NCI-H1436 (cell line): ENCODE measurements at places on chromosomes 2 and 18.
A peak's percentile ranks its signal among the peaks of the same experiment; 100 is the strongest.

- no peak for DNase-seq
Measured at GRCh38 chr18:21000667-21001066, 110.9 kb downstream of the ROCK1 start.

- DNase-seq, result no peak
Measured at GRCh38 chr18:2444201-2444875, 127.0 kb downstream of the METTL4 start.

DNA sequence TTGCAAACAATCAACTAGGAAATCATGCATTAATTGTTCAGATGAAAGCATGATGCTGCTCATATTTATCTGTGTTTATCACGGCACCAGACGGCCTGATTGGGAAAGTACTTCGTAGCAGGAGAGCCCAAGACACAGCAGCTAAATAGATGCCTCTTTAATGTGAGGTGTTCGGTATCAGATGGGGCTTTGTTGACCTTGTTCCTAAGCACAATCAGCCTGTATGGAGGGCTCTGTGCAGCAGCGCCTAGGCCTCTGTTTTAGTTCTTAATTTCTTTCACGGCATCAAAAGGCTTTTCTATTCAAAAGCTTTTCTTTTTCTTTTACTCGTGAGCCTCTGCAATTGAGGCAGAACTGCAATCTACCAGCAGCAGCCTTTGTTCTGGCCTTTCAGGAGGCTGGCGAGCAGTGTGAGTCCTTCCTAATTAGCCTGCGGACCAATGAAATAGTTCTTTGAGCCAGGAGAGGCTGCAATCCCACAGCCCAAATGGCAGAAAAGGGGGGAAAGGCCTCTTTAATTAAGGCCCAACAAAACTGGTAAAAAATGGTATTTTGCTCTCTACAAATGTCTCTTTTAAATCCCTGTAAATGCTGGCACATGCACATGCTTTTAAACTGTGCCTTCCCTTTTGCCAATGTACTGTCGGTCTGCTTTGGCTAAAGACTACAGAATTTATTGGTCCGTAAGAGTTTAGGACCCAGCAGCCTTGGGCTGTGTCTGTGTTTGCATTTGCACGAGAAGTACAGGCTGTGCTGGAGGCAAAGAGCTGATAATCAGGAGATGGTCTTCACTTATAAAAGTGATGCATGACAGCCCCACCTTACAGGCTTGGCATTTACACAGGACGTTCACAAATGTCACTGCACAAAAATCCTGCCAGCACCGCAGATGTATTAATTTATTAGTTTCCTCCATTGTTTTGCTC, 159.6 kb downstream of the RND3 start:
- DNase-seq, result peak; percentile 36

DNA sequence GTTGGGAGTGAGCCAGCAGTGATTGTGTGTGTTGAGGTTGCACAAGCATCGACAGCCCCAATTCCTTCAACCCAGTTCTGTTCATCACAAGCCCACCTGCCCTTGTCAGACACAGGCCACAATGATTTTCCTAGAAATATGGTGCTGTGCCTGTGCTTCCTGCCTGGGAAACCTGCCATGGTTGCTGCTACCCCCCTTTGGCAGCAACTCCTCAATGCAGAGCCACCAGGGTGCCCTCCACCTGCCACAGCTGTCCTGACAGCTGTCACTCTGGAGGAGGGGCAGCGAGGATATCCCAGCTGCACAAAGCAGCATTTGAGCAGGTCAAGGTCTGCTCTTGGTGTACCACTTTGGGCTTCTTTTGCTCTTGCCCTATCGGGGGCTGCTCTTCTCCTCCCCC, 27.1 kb downstream of the SMIM21 start:
- no peak for DNase-seq

- no peak for DNase-seq
Measured at GRCh38 chr18:48417985-48418384, 8.8 kb upstream of the ZBTB7C start.
